ENCODE measurements at places on chromosomes 3 and 15.
A peak's percentile ranks its signal among the peaks of the same experiment; 100 is the strongest.

DNA sequence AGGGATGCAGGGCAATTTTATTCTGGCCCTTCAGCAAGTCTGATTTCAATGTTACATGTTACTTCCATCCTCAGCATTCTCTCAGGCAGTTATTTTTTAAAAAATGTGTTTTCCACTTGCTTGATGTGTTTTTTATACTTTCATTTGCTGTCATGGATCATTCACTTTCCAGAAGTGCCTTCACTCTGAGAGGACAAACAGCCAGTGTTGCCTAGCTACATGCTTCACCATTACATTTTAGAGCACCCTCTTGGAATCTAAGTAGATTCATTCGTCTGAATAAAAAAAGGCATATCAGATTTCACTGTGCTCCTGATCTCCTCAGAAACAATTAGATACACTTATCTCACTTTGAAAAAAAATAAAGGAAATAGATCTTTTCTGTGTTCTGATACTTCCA lies 93.6 kb upstream of the POU1F1 start:
- no peak for DNase-seq

- no peak for DNase-seq
Measured at GRCh38 chr3:170021083-170021482, 16.7 kb upstream of the GPR160 start.

DNA sequence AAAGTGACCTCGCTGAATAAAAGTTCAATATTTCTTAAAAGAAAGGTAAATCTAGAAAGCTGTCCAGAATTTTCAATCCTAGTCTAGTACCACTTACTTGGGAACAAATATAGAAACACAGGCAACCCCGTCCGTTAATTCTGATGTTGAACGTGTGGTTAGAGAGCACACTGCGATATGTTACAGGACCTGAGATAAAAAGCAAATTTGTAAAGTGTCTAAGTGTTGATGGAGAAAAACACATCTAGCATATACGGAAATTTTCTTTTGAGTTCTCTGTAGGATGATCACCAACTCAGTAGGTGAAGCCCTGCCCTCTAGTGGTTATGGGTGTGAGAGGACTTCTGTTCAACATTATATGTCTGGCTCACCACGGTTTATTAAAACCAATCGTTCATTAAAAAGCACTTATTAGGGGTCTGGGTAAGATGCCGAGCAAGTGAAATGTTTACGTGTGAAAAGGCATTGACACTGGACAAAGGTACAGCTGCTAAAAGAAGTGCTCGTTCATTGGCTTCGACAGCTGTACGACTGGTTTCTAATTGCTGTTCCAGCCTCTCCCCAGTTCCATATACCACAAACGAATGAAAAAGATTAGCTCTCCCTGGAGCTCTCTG lies 1.0 kb upstream of the ATP2C1 start:
- DNase-seq: peak; percentile 66

DNA sequence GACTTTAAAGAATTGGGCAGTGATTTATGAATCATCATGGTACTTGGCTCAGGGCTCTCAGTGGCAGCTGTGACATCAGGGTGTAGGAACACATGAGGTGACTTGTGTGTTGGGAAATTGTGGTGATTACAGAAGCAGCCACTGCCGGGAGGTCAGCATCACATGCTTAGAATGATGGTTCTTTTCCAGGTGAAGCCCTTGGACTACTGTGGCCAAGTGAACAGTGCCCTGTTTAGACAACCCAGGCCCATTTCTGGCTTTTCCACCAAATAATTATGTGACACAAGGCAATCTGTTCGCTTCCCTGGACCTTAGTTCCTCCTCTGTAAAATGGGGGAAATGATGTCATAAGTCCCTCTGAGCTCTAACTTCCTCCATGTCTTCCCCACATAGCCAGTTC lies 139.7 kb upstream of the ROPN1 start:
- DNase-seq: no peak

DNA sequence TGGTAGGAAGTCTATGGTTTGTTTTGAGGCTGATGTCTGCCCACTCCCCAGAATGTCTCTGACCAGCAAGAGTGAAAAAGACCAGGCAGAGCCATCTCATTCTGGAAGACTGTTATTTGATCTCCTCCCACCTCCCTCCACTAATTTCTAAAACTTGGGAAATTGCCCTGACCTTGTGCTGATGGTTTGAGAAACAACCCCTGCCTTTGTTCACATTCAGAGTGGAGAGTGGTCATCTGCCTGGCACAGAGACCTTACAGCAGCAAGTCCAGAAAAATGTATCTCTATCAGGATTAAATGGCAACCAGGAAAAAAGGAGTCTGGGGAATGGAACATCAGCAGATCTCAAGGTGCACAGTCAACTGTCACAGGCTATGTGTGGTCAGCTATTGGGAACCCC lies 25.7 kb downstream of the SPATA12 start:
- no peak for DNase-seq

All from WERI-Rb-1 (cell line).